Stimulated activated CD8-positive, alpha-beta memory T cell treated with anti-CD3 and anti-CD28 coated beads, Interleukin-4, amount 100 ng/mL, for 1 hour (primary cell): ENCODE measurements at places on chromosomes 3 and 15.

DNA sequence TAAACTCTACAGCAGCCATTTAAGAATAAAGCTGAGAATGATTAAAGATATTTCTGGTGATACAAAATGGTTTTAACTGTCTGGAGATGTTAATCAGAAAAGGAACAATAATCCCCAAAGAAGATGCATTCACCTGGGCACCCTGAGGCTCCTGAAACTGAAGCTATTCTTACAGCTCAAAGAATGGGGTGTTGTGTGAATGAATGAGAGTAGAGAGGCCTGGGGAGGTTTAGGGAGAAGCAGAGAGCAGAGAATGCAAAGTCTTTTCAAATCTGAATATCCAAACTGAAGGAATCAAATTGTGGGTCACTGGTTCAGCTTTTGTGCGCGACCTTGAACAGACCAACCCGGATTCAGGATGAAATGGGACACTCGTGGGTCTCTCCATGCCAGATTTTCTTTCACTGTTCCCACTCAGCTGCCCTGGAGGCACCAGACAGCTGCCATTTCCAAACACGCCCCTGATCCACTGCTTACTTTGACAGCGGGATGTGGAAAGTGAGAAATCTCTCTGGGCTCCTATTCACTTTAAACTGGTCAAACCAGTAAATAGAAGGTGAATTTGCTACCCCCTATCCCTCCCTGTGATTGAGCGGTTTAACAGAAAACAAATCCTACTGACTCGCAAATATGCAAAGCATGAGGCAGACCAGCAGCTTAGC lies 485.5 kb upstream of the THBS1 start:
- no peak for DNase-seq

GRCh38 chr15:76298986-76299385 lies 12.3 kb downstream of the ETFA start:
- DNase-seq, result no peak

- DNase-seq, result no peak
Observed at GRCh38 chr3:43537225-43537624, 84.6 kb downstream of the ANO10 start.

DNA sequence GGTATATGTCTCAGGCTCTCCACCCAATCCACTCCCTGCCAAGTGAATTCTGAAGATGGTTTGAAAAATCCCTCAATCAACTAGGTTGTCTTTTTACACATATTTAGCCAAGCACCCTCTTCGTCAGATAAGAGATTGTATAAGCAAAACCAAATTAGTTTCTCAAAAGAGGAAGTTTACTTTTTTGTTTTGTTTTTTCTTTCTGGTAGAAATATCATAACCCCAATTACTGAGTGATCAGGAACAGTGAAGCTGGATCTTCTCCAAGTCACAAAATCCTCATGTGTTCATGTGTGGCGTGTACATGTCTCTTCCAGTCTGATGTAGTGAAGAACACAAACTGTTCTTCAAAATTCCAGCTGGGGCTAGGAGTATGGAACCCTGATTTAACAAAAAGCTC lies 180.6 kb downstream of the FOXP1 start:
- DNase-seq, result no peak

- DNase-seq, result no peak
Observed at GRCh38 chr3:193132964-193133363, 108.1 kb upstream of the PLAAT1 start.

DNA sequence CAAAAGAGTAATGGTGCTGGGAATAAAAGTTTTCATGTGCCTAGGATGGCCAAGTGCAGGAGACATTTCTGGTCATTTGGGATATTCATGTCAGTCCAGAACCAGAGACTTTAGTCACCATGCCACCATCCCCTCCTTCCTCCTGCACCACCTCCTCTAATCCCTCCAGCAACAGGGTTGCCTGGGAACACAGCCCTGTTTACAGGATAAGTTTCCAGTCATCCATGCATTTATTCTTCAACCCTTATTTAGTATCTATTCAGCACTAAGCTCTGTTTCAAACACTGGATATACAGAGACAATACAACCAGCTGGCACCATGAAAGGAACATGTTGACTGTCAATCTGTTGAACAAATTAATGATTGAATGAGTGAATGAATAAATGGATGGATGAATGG lies 211.7 kb downstream of the CLSTN2 start:
- DNase-seq, result no peak

- DNase-seq, result no peak
Observed at GRCh38 chr15:85782064-85782463, 12.7 kb downstream of the KLHL25 start.

GRCh38 chr3:128408693-128409623 lies 57.7 kb downstream of the DNAJB8 start:
- DNase-seq, result no peak

- DNase-seq, result no peak
Observed at GRCh38 chr3:53776494-53777101, 69.6 kb downstream of the CHDH start.

DNA sequence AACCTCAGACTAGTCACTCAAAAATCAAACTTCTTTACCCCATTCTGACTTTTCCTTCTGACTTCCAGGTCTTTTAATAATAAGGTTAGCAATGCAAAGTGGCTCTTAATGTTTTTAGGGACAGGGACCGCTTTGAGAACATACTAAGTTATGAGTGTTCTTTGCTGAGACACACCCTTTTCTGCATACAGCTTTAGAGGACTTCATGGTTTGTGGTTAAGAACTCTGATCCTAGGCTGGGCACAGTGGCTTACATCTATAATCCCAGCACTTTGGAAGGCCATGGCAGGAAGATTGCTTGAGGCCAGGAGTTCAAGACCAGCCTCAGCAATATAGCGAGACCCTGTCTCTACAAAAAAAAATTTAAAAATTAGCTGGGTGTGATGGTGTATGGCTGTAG lies 85.8 kb upstream of the CACNA2D3 start:
- no peak for DNase-seq

GRCh38 chr3:155032918-155033317 lies 47.2 kb upstream of the MME start:
- no peak for DNase-seq

DNA sequence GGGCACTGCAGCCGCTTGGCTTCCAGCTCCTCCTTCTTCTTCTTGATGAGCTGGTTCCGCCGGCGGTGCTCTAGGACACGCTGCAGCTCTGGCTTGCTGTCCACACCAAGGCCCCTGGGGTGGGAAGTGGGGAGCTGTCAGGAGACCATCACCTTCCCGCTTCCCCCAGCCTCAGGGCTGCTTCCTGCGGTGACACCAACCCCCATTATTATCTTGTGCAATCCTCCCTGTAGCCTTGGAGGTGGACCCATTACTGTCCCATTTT lies 10.0 kb downstream of the FAM107A start:
- no peak for DNase-seq

GRCh38 chr15:77797270-77797669 lies 164.6 kb upstream of the LINGO1 start:
- DNase-seq, result no peak

- DNase-seq, result no peak
Observed at GRCh38 chr3:124529826-124530571, 200.3 kb upstream of the UMPS start.

GRCh38 chr3:194522579-194523046 lies 35.8 kb upstream of the ATP13A3 start:
- DNase-seq, result no peak

DNA sequence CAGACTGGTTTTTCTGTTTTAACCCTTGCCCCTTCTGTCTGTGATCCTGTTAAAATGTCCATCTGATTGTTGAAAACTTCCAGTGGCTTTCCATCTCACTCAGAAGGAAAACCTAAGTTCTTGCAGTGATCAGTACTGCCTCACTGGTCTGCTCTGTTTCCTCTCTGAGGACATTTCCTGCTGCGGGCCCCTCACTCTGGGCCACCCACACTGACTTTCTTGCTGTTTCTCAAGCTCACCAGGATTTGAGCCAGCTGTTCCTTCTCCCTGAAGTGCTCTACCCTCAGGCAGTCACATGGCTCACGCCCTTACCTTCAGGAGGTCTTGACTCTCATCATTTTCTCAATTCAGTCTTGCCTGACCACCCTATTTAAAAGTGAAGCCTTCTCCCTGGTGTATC lies 1.8 kb downstream of the GRK7 start:
- no peak for DNase-seq

GRCh38 chr3:177220136-177220974 lies 23.1 kb upstream of the TBL1XR1 start:
- no peak for DNase-seq

DNA sequence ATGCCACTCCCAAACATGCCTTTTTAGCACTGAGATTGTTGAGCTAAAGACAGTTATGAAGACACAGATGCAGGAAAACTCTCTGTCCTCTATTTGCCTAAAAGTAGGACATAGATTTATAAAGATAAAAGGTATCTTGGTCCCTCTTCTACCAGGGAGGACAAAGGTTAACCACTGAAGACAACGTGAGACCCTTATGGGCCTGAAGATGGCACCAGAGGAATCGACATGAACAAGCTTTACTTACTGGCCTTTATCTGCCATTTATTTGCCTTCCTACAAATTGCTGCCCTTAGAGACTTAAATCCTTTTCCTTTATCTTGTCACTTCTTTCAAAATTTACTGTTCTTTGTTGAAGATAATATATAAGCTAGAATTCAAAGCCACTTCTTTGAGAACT lies 109.7 kb upstream of the FAM3D start:
- DNase-seq, result no peak

- DNase-seq, result peak; percentile 32
Observed at GRCh38 chr3:185983495-185984141, 45.8 kb upstream of the TRA2B start.

GRCh38 chr15:70043590-70043989 lies 54.1 kb downstream of the TLE3 start:
- DNase-seq, result no peak

- DNase-seq, result no peak
Observed at GRCh38 chr15:60840306-60840702, 361.4 kb upstream of the ICE2 start.

GRCh38 chr3:128597900-128598299 lies 52.7 kb downstream of the RPN1 start:
- no peak for DNase-seq

DNA sequence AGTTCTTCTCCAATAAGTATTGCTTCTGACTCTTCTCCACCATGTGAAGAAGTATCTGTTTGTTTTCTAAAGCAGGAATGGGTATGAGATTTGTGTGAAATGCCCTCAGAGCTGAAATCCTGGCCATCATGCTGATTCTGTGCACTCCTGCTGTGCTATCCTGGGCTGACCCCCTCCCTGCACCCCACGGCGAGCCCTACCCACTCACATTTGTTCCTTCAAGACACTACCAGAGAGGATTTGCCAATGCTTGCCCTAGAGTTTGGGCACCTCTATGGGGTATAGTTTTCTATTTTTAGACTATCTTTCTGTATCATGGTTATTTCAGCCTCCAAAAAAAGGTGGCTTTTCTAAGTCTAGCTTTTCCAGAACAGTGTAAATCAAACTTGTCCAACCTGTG lies 18.5 kb downstream of the TXNRD3 start:
- DNase-seq, result no peak

DNA sequence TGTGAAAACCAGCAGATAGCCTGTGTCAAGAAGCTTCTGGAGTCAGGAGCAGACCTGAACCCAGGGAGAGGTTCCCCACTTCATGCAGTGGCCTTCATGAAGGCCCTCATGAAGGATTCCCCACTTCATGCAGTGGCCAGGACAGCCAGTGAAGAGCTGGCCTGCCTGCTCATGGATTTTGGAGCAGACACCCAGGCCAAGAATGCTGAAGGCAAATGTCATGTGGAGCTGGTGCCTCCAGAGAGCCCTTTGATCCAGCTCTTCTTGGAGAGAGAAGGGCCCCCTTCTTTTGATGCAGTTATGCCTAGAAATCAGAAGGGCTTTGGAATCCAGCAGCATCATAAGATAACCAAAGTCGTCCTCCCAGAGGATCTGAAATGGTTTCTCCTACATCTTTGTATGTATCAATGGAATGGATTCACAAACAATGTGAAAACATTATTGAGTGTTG lies 103.9 kb upstream of the CHD2 start:
- DNase-seq, result no peak

DNA sequence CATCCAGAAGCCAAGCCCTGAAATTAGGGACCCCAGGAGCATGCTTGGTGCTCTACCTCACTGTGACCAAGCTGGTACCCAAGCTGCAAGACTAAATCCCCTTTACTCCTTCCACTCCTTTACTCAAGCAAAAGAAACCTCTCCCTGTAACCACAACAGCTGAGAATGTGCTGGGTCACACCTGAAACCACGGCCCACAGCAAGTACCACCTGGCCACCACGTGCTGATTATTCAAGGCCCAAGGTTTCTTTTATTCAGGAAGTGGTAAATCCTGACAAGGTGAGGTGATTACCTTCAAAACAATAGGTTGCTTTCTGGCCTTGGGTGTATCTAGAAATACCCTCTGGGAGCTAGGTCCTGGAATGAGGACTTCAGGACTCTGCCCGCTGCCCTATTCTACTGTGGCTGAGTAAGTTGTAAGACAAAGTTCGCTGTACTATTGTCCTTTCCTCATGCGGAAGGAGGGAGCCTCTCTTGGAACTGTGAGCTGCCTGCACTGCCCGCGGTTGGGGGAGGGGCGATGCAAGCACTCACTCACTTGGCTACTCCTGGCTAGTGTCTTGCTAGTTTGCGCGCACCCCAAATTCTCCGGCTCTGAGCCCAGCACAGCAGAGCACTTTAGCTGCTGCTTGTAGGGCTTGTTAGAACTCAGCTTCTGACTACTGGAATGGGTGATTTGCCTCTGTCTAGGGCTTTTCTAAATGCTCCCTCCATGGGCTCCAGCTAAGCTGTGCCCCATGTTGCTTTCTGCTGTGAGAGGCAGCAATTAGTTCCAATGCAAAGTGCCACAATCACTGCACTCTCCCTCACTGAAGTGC lies 487.1 kb upstream of the CNTN3 start:
- no peak for DNase-seq

GRCh38 chr15:41620536-41621199 lies 39.5 kb upstream of the MGA start:
- no peak for DNase-seq
